ENCODE measurements at places on chromosomes 7 and 10.

- DNase-seq: no peak
These were observed 269.9 kb upstream of the FERD3L start for GRCh38 chr7:19415123-19415522.

GRCh38 chr7:48139459-48139858 is 31.8 kb upstream of the ABCA13 start:
- no peak for DNase-seq

DNA sequence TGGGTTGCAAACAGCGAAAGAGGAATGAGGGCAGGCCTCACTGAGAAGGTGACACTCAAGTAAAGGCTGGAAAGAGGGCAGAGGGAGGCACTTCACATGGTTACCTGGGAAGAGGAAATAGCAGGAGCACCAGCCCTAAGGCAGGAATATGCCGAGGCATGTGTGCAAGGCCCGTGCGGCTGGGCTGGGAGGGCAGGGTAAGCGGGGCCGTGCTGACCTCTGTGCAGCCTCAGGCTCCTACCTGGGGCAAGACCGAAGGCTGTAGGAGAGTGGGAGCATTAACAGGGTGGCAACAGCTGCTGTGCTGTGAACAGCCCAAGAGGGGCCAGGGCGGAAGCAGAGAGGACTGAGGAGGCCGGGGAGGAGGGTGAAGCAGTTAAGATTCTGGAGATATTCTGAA is 24.0 kb upstream of the SH3PXD2A start:
- DNase-seq: no peak

- no peak for DNase-seq
These were observed 227.7 kb downstream of the SKIDA1 start for GRCh38 chr10:21297603-21298383.

GRCh38 chr7:108455998-108456677 is at the start of gene NRCAM:
NRCAM (minus strand) TSS chr7:108456436; CDS start chr7:108240064, 216,372 bp downstream.
- DNase-seq: peak; percentile 94

GRCh38 chr10:3068201-3068967 is 1.0 kb downstream of the PFKP start:
- peak; percentile 45 for DNase-seq

GRCh38 chr7:134750083-134751062 is 29.1 kb upstream of the CALD1 start:
- no peak for DNase-seq

- DNase-seq: no peak
These were observed 51.6 kb downstream of the NUDCD3 start for GRCh38 chr7:44438816-44439215.

GRCh38 chr10:107546986-107547385 is 382.5 kb upstream of the SORCS1 start:
- no peak for DNase-seq

DNA sequence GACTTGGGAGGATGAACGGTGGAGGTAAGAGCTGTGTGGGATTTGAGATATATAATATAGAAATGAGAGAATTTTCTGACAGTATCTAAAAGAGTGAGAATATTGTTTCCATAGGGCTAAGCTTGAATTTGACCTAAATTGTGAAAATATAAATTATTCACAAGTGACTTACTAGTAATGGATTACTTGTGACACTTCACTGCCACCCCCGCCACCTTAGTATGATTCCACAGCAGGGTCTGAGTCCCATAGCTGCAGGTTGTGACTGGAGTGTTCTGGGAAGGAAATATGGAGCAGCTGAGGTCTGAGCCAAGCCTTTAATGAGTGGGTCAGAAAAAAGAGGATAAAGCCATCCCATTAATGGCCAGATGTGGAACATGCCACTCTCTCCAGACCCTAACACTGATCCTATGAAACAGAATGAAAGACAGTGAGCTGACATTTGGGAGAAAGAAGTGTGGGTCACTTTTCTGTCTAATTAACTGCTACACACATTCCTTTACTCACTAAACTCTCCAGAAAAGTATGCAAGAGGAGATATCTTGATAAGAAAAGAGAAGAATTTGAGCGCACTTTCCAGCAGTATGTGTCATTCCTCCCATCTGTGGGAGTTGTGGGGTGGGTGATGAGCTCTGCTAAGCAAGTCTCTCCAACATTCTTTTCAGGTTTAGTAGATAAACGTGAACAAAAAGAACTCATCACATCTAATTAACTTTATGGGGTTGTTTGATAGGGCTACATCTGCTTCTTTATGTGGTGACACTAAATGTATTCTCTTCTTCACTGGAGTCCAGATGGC is 1193.4 kb downstream of the SORCS3 start:
- DNase-seq: no peak

DNA sequence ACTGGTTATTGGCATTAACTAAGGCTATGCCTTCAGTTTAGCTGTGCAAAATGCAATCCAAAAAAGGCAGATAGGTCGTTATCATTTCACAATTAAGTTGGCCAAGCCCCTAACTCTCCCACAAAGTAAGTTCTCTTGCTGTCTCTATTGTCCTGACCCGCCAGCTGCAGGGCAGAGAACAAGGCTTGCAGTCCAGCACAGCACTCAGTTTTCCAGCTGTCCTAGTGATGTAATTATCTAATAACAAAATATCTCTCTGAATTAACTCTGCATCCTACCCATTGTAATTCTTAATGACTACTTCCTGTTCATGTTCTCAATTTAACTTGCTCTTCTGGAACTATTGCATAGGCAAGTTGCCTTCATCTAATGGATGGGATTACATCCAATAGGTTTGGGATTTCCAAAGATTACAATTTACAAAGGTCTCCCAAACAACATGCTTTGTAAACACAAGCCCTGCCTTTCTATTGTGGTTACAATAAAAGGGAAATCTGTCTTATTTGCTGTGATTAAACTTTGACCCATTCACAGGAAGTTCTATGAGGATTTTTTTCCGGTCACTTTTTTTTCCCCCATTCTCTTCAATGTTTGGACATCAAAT is 55.2 kb downstream of the CDK6 start:
- DNase-seq: no peak

- no peak for DNase-seq
These were observed 176.9 kb downstream of the RPS24 start for GRCh38 chr10:78210548-78210947.

- no peak for DNase-seq
These were observed 567.8 kb upstream of the NRG3 start for GRCh38 chr10:81306971-81307782.

- DNase-seq: no peak
These were observed 80.1 kb upstream of the EMX2 start for GRCh38 chr10:117462424-117462792.

DNA sequence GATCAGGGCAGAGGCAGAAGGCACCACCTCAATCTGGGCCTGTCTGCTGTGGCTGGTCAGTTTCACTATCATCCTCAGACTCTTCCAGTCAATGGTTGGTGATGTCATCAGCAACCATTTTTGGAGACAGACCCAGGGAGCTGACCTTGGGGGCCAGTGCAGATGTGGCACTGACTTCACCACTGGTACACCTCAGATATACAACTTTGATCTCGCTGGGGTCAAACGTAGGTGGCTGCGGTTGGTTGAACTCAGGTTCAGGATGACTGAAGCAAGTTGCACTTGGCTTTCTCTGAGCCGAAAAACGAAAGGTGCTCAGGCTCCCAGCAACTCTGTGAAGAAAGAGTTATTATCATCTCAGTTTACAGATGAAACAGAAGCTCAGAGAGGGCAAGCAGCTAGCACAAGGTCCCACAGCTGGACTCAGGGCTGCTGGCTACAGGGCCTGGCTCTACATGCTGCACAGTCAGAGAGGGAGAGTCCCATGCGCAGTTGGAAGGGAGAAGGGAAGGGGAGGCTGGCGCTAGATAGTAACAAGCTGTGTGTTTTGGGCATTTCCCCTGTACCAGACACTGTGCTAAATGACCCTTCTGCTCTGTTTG is 27.2 kb downstream of the ANKRD16 start:
- no peak for DNase-seq

GRCh38 chr10:106930751-106931150 is 233.8 kb downstream of the SORCS1 start:
- no peak for DNase-seq

DNA sequence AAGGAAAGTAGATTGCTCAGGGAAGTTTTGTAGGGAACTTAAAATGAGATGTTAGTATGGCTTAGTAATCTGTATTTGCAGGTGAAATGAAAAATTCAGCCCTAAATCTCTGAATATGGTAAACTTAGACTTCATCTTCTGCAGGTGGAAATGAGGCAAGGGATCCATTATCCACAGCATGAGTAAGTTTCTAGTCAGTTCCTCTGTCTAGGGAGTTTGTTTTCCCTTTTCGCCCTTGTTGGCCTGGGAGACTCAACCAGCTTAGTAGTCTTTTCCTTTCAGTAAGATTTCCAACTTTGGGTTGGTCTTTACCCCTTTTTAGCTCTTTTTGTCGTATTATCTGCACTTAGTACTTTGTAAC is 65.6 kb downstream of the ZEB1 start:
- DNase-seq: no peak

- DNase-seq: no peak
These were observed 237.9 kb downstream of the ADARB2 start for GRCh38 chr10:1499359-1499957.

GRCh38 chr10:14089556-14090292 is 241.0 kb downstream of the FRMD4A start:
- no peak for DNase-seq

DNA sequence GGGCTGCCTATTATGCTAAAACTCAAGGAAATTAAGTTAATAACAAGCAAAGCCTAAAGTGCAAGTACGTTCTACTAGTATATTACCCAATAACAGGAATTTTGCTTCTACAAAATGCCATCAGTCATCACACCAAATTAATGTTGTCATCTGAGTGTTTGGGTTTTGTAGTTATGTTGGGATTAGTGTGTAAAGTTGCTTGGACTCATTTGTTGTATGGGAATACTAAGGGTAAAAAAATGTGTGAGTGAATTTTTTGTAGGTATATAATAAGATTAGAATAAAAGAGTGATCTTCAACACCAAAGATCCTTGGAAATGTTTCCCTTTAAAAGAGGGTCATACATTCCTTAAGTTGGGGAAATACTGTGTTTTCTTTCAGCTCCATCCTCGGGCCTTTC is 38.6 kb downstream of the NRP1 start:
- DNase-seq: no peak

DNA sequence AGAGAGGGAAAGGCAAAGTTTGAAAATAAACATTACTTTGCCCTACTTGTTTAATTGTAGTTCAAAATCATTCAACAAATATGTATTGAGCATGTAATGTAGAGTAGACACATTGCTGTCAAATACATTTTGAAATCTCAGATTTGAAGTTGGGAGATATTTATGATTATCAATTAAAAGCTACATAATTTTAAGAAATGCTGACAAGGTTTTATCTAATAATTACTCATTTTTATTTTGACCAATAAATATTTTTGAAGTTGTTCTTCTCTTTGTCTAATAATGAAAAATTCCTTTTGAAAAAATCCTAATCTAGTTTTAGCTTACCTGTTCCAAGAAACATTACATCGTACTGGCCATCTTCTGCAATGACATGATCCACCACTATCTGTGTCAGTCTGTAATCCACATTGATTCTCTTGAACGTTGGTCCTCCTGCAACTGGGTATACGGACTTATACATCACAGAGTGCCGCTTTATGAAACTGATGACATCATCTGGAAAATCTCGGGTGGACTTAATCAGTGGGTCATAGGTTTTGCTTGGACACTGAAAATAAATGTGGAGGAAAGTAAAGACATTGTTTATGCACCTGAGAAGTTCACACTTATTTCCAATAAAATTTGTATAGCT is 164.7 kb downstream of the SEMA3D start:
- DNase-seq: no peak

DNA sequence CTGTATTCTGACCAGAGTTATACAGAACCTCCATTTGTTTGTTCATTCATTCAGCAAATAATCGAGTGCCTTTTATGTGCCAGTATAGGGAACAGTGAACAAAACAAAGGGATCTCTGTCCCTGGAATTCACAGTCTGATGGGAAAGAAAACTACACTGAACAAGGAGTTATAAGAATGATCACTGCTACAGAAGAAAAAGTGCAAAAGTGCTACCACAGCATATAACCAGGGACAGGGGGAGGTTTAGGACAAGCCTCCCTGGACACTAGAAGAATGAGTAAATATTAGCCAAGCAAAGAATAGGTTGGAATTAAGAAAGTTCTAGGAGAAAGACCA is 4.2 kb downstream of the CLDN12 start:
- DNase-seq: no peak

DNA sequence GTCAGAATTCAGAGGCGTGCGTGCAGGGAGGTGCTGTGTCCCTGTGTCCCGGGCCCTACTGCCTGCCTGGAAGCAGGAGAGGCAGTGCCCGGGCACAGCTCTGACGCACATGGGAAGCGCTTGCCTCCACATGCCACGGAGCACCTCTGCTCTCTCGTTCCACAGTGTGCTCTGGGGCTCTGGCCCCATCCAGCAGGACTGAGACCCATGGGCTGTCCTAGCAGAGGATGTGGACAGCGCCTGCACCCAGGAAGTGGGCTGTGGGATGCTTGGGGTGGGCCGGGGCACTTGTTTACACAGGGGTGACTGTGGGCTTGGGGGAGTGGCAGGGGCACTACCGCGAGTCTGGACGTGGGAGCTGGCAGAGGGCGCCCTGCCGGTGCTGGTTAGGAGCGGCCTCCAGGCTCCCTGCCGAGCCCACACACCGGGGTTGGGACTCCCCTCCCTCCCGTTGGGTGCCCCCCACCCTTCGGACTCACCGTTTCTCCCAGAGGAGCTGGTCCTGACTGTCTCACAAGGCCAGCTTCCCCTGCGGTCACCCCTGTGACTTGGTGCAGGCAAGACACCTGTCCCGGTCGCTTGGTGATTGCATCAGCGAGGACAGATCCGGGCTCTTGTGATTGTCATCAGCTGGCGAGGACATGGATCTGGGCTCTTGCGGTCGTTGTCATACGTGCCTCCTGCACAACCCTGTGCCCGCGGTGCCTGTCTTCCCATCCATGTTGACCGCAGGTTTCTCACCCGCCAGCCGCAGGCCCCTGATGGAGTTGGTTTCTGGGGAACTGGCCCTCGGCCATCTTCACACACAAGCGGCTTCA is 83.1 kb downstream of the NKX6-2 start:
- no peak for DNase-seq

- no peak for DNase-seq
These were observed 3.5 kb upstream of the ZNF282 start for GRCh38 chr7:149191851-149192250.

DNA sequence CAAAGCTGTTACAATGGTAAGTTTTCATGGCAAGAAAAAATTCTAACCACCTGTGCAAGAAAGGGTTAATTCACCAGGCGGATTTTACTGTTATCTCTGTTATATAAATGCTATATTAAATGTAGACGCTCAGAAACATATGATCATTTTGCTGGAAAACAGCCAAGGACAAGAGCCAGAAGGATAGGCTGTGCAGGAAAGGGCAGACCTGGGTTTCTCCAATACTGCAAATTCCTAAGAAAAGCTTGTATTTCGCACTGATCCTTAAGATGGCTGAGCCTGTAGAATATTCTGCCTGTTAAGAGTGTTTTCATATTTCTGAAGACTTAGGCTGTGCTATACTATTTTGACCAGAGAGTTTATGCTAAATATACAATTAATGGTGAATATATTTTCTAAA is 564.1 kb upstream of the KCND2 start:
- DNase-seq: no peak

- DNase-seq: no peak
These were observed 227.5 kb upstream of the CHRM2 start for GRCh38 chr7:136640977-136641376.

Measured in NCI-H1436 (cell line).